Fibroblast of skin of left quadriceps (primary cell): ENCODE measurements at places on chromosomes 1 and 21.
A peak's percentile ranks its signal among the peaks of the same experiment; 100 is the strongest.

- no peak for DNase-seq
These were observed 106.8 kb upstream of the TENT5C start for GRCh38 chr1:117499071-117499470.

GRCh38 chr1:117113199-117113598 lies 8.3 kb downstream of the TRIM45 start:
- DNase-seq = no peak

GRCh38 chr1:11481019-11481418 lies 2.1 kb downstream of the DISP3 start:
- DNase-seq = no peak

DNA sequence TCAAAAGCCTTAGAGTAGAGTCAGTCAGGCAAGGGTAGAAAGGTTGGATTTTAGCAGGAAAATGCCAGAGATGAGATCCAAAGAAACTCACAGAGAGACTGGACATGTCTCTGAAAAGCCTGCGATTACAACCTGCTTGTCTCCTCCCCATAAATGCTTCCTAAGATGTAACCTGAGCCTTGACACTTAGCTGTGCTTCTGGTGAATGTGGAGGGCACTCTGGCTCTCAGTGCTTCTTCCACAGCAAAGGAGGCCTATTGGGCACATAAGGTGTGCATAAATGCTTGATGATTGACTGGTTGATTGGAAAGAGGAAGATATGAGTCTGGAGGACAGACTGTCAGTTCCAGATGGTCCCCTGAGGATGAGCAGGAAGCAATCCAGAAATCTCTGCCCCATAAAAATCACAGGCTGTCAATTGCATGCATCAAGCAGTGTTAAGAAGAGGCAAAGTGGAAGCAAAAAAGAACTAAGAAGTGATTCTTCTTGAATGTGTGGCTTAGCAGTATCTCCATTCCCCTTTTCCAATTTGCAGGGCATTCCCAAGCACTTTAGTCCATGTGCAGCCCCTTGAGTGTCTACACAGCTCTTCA lies 236.2 kb upstream of the RRP15 start:
- no peak for DNase-seq

DNA sequence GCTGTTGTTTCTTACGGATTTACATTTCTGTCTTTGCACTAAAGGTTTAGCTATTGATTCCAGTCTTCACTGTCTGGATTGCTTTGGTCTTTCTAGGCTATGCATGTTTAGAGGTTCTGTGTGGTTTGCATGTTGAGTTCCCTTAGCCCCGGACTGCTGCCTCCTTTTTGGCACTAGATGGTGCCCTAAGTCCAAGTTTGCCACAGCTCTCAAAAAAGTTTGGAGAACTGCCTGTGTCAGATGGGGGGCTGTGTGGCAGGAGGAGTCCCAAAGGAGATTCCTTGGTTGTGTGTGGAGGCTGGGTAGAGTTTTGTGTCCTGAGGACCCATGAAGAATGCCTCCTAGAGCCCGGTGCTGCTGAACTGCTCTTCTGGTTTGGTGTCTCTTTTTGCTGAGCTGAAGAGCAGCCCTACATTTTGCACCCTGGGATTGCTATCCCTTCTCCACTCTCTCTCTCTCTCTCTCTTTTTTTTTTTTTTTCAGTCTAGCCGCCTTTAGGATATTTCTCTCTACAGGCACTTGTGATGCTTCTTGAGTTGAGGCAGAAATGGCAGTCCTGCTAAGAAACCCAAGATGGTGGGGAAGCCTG lies 74.4 kb downstream of the PTGS2 start:
- peak; percentile 70 for DNase-seq

DNA sequence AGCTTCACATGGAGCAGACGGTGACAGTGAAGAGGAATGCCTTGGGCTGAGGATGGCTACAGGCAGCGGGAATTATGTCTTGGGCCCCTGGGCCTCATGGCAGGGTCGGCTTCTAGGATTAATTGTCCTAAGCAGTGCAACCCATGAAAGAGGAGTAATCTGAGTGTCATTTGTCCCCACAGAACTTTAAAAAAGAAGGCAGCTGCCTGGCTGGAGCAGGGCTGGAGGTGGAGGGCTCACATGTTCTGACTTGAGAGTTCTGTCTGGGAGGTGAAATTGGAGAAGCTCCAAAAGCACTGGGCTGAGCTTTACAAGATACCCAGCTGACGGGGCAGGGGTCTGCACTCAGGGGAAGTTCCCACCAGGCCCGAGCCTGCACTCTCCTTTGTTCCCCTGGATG lies 22.6 kb downstream of the CACNA1S start:
- DNase-seq = no peak

DNA sequence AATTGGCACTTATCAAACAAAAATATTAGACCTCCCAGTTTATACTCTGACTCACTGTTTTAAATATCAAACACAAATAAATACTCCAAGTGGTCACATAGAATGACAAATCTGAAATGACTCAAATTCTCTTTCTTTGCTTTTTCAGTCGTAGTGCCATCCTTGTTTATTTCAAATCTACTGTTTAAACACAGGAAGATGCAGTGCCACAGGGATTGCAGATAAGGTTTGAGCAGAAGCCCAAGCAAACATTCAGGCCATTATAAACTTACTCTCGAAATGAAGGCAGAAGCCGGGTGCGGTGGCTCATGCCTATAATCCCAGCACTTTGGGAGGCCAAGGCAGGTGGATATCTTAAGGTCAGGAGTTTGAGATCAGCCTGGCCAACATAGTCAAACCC lies 255.4 kb upstream of the PLXNA2 start:
- DNase-seq = no peak

- DNase-seq = no peak
These were observed 176.3 kb downstream of the PRDM16 start for GRCh38 chr1:3245344-3245743.

DNA sequence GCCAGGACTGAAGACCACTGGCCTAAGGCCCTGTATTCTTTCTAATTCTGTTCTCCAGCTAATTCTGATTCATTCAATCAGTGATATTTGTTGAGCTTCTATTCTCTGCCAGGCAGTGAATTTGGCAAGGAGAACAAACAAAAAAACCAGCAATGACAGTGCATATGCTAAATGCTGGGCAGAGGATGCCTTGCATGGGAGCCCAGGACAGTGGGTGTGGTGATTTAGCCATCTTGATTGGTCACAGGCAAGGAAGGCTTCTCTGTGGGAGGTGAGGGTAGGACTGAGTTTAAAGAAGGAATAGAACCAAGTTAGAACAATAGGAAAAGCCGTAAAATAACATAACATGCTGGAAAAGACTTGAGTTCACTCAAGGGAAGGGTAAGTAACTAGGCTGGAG lies 9.2 kb upstream of the CPT2 start:
- DNase-seq = no peak

DNA sequence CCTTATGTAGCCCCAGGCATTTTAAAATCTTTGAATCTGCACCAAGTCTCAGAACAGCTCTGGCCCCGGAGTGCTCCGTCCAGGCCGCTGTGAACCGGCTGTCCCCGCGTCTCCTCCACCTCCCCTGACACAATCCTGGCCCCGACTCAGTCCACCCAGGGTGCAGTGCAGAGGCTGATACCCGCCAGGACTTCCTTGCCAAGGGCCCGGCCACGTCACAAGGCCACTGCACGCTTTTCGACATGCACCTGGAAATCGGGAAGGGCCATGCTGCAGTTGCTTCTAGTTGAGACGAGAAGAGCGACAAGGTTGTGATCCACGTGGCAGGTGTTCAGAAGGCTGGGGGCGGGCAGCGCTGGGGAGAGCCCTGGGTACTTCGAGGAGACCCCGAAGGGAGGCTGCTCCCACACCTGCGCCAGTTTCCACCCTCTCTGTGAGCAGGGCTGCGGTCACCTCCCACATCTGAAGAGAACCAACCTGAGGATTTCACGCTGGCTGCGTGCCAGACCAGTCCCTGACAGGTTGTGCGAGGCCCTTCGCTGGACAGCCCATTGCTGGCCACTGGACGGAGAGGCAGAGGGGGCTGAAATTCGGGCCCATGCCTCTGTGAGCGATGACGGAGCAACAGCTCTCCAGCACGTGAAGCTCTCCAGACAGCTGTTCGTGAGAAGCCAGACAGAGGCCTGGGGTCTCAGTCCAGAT lies 6.7 kb downstream of the VWA1 start:
- DNase-seq = no peak

DNA sequence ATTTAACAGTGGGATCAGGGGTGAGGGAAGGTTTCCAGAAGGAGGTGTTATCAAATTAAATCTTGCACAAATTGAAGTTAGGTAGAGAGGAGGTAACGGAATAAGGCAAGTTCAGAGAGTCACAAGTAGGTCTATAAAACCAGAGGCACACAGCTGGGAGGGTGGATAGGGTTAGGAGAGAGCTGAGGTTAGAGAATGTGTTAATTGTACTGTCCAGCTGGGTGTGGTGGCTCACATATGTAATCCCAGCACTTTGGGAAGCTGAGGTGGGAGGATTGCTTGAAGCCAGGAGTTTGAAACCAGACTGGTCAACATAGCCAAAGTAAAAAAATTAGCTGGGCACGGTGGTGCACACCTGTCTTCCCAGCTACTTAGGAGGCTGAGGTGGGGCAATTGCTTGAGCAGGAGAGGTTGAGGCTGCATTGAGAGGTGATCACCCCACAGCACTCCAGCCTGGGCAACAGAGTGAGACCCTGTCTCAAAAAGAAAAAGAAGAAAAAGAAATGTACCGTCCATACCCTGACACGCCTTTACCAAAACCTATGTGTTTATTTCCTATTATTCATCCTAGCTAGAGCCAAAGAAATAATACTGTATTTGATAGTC lies 20.2 kb downstream of the SPATA45 start:
- DNase-seq = no peak

DNA sequence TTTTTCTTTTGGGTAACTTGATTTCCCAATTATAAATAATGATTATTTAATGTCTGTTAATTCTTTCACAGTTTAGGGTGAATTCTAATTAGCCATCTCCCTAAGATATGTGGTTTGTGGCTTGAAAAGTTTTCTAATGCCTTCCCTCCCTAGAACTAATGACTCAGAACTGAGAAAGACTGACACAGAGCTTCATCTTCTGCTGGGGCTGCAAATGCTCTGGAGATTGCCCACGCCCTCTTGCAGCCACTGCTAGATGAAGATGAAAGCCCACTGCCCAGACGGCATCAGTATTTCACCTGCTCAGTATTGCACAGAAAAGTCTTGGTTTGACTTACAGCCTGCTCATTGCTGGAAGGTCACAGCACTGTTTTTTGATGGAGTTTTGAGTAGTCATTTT lies 101.5 kb downstream of the ST6GALNAC3 start:
- no peak for DNase-seq

GRCh38 chr1:1212780-1213344 lies 1.1 kb downstream of the TNFRSF4 start:
- DNase-seq = no peak

GRCh38 chr1:29753771-29754572 lies 517.6 kb downstream of the PTPRU start:
- DNase-seq = no peak

DNA sequence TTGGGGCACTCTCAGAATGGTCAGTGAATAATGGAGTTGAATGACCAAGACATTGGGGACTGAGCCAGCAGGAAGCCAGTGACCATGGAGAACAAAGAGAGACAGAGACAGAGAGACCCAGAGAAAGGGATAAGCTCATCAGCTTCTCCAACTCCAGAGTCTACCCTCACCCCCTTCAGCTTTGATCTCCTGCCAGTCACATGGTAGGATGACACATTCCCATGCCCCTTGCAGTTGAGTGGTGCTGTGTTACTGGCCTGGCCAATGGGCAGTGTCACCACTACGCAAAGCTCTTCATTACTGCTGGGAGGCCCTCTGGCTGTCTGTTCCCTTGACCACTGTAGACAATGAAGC lies 643.5 kb downstream of the AJAP1 start:
- DNase-seq = no peak

- no peak for DNase-seq
These were observed 52.0 kb upstream of the COL11A1 start for GRCh38 chr1:103160281-103160680.

GRCh38 chr1:47262787-47263413 lies 30.9 kb upstream of the TAL1 start:
- peak; percentile 11 for DNase-seq

DNA sequence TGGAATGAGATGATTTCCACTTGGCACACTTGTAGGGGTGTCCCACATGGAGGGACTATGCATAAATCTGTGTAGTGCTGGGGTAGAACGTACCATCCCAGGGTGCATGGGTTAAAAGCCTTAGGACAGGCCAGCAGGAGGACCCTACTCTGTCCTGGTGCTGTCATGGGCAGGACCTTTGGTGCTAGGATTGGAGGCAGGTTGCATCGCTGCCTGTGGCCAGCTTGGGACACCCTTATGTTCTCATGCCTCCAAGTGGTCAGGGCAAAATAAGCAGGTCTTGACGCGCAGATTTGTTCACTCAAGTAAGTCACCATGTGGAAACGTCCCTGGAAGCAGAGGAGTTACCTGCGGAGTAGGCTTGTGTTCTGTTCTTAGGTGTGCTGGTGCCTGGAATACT lies 49.5 kb upstream of the RAB3GAP2 start:
- no peak for DNase-seq

GRCh38 chr1:148307583-148308185 lies 155.6 kb upstream of the NBPF11 start:
- DNase-seq = no peak

GRCh38 chr1:216306830-216307229 lies 116.4 kb downstream of the USH2A start:
- no peak for DNase-seq

GRCh38 chr1:205714190-205714905 lies 34.0 kb upstream of the SLC45A3 start:
- no peak for DNase-seq

- peak; percentile 27 for DNase-seq
These were observed 3.2 kb upstream of the NPL start for GRCh38 chr1:182786223-182786994.

- no peak for DNase-seq
These were observed 247.0 kb upstream of the LYPLAL1 start for GRCh38 chr1:218926631-218927030.

GRCh38 chr1:94020764-94021579 lies 100.0 kb downstream of the ABCA4 start:
- DNase-seq = peak; percentile 91

- DNase-seq = no peak
These were observed 707.8 kb downstream of the USP25 start for GRCh38 chr21:16437586-16437985.

DNA sequence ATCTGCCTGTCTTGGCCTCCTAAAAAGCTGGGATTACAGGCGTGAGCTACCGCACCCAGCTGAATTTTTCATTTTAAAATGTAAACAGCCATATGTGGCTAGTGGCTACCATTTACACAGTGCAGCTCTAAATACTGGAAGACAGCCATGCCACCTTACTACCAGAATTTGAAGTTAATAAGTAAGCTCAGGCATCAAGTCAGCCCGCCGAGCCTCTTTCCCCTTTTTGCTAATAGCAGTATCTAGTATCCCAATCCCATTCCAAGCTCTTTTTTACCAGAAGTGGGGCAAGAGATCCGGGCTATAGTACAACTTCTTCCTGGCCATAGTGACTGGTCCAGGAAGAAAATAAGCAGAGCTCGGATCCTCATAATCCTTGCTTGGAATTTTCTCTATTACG lies 15.1 kb downstream of the TAF13 start:
- no peak for DNase-seq

DNA sequence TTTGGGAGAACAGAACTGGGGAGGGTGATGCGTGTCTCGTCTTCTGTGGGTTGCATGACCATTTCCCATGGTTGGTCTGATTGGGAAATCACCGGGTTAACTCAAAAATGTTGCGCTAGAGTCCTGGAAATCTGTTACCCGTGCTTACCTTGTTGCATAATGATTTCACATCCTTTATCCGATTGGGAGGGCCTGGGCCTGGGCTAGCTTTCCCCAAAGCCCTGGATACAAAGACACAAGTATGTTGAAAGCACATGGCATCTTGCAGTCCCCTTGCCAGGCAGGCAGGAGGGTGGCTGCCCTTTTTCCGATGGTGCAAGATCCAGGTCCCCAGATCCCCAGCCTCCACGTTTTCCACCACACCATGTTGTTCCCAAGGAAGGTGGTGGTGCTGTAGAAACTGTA lies 582 bp downstream of the TRPM2 start:
- no peak for DNase-seq

- no peak for DNase-seq
These were observed 11.0 kb upstream of the TMEM200B start for GRCh38 chr1:29134695-29135028.
